ENCODE measurements at places on chromosomes 2 and 18. TPM values are rescaled to one million over a fixed set of nuclear protein-coding genes. Genes with fewer than 3 reads are reported as not detected.

DNA sequence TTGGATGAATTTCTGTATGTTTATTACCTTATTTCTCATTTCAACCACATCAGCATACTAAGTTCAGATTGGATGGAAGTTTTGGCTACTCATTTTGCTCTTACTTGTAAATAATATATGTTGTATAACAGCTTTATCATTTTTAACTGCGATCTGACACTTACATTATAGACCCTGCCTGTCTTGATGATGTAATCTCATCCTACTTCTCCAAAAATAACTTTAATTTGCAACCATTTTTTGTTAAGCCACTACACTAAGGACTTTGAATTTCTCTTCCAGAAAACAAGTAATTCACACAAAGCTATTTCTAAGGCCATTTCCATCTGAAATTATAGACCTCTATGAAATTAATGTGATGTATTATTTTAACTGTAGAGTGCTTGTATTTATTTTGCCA is 240.7 kb downstream of the WDR7 start:
- no peak for DNase-seq
- no peaks in the 10 kb centered on the region for H3K36me3 ChIP-seq
- H3K27me3 ChIP-seq, result no peaks in the 10 kb centered on the region
- H3K27ac ChIP-seq, result no peak overlapping the region
- H3K4me1 ChIP-seq, result no peaks in the 10 kb centered on the region

DNA sequence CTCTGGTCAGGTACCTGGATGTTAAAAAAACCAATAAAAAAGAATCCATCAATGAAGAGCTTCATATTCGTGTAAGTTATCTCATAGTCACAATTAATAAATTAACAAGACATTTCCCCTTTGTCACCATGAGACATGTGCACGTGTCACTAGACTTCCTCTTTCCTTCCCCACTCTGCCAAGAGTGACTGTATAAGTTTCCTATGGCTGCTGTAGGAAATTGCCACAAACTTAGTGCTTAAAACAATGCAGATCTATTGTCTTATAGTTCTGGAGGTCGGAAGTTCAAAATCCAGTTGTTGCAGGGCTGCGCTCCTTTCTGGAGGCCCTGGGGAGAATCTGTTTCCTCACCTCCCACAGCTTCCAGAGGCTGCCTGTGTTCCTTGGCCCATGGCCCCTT is 35.8 kb downstream of the SLC9A4 start:
- no peaks in the 10 kb centered on the region for H3K36me3 ChIP-seq
- H3K4me1 ChIP-seq, result no peaks in the 10 kb centered on the region
- no peak overlapping the region for H3K27ac ChIP-seq
- no peak for DNase-seq
- peaks cover 7% of the 10 kb centered on the region for H3K27me3 ChIP-seq

Gene CCT4
- polyA plus RNA-seq, result 263 TPM

- no peaks in the 10 kb centered on the region for H3K36me3 ChIP-seq
- DNase-seq, result no peak
- peaks cover 42% of the 10 kb centered on the region for H3K27me3 ChIP-seq
- no peaks in the 10 kb centered on the region for H3K4me1 ChIP-seq
- no peak overlapping the region for H3K4me3 ChIP-seq
- no peak overlapping the region for H3K27ac ChIP-seq
These were observed 49.3 kb downstream of the CIB4 start for GRCh38 chr2:26591619-26592505.

Gene INHBB
- polyA plus RNA-seq, result not detected

DNA sequence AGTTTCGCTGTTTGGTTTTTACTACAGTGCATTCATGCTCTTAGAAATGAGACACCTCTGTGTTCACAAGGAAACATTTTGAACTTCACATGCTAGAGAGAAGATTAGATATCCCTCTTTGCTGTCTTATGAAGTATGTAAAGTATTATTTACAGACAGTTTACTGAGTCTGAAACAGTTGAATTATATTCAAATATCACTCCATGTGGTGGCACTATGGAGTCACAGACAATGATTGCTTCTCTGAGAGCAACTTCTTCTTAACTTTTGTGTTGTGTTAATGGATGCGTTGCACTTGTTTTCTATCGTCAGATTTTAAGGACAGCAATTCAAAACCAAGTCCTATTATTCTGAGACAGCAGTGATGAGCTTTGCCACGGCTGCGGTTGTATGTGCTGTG is 823.6 kb downstream of the GALR1 start:
- DNase-seq, result no peak
- peaks cover 4% of the 10 kb centered on the region for H3K27me3 ChIP-seq
- H3K27ac ChIP-seq, result no peak overlapping the region
- no peak overlapping the region for H3K4me3 ChIP-seq
- H3K4me1 ChIP-seq, result no peaks in the 10 kb centered on the region
- no peaks in the 10 kb centered on the region for H3K36me3 ChIP-seq
